ENCODE measurements at places on chromosomes 4 and X.

DNA sequence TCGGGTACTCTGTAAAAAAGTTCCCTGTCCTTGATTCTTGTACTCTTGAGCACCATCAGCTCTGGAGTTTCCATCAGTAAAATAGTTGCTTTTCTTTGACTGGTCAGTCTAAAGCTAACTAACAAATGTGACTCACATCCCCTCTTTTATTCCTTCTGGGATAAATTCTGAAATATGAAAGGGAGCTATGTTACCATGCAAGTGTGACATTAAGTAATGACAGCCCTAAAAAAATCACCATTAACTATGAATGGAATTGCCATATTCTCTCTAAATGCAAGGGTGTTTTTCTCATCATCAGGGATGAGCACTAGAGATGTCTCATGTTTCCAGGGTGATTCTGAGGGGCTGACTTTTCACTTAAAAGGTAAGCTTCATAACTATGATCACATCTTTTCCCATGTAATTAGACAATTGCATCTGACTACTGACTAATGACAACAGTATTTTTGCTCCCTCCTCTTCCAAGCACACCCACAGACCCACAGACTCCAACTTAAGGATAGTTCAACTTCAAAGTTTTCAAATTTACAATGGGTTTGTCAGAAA lies 26.9 kb upstream of the RASGEF1B start:
- DNase-seq = no peak

GRCh38 chr4:17639136-17639535 lies 24.7 kb downstream of the MED28 start:
- no peak for DNase-seq

GRCh38 chrX:24219320-24219719 lies 69.8 kb downstream of the ZFX start:
- no peak for DNase-seq

- no peak for DNase-seq
These were observed 1057.8 kb downstream of the DMD start for GRCh38 chrX:32153585-32153984.

GRCh38 chr4:111775556-111776297 lies 369.5 kb upstream of the FAM241A start:
- no peak for DNase-seq

- DNase-seq = peak; percentile 63
These were observed 450 bp downstream of the ACSL1 start for GRCh38 chr4:184825141-184825895.

GRCh38 chr4:150366487-150366999 lies 215.4 kb upstream of the MAB21L2 start:
- DNase-seq = no peak
